Stimulated activated CD8-positive, alpha-beta memory T cell treated with anti-CD3 and anti-CD28 coated beads, Interleukin-4, amount 100 ng/mL, for 4 hours (primary cell): ENCODE measurements at places on chromosomes 7 and 10.

GRCh38 chr7:80890426-80891258, 28.2 kb downstream of the SEMA3C start:
- no peak for DNase-seq

DNA sequence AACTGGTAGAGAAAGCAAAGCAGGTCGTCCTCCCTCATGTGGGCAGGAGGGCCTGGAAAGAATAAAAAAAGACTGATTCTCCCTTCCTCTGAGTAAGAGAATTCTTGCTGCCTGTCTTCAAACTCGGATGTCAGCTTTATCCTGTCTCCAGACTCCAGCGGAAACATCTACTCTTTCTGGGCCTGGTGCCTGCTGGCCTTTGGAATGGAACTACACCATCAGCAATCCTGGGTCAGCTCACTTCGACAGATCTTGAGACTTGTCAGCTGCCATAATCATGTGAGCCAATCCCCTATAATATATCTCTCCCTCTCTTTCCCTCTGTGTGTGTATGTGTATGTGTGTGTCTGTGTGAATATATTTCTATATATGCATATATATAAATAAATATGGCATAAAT, 411.0 kb upstream of the DPP6 start:
- DNase-seq: no peak

- DNase-seq: no peak
Observed at GRCh38 chr7:120564145-120564544, 291.2 kb downstream of the KCND2 start.

DNA sequence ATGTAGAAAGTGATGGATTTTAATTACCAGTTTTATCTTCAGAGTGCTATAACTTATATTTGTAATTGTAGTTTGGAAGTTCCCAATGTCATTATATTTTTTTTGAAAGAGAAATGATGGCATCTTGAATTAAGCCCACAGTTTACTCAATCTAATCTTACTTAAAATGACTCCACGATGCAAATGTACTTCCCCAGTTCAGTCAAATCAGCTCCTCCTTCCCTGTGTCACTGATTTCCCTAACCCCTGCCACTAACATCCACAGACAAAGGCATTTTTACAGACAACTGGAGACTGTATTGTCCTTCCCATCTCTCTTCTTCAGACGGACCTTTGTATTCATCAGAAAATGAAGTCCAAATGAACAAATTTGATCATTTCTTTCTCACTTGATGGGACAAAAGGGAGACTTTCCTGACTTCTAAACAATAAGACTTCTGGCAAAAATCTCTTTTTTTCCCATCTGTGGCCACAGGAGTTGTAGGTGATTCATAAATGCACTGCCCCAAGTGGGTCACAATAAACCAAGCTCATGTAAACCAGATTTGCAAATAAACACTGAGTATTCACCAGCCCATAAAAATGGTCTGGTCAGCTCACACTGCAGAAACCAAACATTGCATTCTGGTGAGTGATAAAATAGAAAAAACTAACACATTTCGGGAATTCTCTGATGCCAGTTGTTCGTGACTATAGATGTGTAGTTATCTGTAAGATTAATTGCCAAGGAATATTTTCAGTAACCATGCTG, 162.9 kb downstream of the FANK1 start:
- no peak for DNase-seq

GRCh38 chr7:92253251-92253650, 7.5 kb downstream of the ANKIB1 start:
- DNase-seq: no peak

DNA sequence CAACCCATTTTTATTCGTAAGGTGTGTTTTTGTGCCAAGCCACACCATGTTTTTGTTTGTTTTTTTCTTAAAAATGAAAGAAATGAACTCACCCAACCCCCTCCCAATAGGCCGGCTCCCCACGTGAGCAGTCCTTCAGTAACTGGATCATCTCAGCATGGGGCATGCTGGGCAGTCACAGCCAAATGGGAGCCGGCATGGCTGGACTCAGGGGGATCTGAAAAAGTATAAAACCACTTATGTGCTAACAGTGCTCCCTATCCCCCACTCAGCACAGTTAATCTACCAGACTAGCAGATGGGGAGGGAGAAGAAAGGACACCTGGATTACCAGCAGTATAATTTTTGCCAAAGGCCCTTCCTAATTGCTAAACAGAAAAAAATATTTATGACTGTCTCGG, 39.3 kb downstream of the BAZ1B start:
- DNase-seq: no peak

- no peak for DNase-seq
Observed at GRCh38 chr7:47254081-47254977, 327.6 kb downstream of the TNS3 start.

GRCh38 chr7:151310578-151310977, 31.0 kb upstream of the NUB1 start:
- DNase-seq: no peak
